ENCODE measurements at places on chromosomes 7 and 10.

- no peak for DNase-seq
Observed at GRCh38 chr7:101303102-101303701, 18.4 kb downstream of the IFT22 start.

DNA sequence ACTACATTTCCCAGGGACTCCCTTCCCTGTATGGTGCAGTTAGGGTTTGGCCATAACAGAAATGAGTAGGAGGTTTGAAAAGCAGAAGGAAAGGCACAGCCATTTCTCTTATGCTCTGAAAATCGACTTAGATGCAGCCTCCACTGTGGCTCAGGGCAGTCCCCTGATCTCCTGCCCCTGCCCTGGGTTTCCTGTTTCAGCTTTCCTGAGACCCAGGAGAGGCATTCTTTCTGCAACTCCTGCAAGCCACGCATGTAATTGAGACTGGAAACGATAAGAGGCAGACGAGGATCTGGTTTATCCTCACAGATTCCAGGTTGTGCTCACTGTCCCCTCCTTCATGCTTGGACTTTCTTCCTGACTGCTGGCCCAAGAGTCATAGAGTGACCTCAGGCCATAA, 461.2 kb upstream of the VSTM2A start:
- no peak for DNase-seq

DNA sequence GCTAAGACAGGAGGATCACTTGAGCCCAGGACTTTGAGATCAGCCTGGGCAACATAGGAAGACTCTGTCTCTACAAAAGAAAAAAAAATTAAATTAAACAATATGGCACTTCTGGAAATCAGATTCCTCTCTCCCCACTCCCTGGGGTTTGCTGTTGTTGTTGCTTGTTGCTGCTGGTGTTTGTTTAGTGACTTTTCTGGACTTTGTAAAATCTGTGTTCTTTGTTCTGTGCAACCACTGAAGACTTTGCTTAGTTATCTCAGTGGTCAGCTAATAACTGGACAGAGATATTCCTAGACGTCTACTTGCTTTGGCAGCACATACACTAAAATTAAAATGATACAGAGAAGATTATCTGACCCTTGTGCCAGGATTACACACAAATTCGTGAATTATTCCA, 10.3 kb upstream of the WIPI2 start:
- no peak for DNase-seq

DNA sequence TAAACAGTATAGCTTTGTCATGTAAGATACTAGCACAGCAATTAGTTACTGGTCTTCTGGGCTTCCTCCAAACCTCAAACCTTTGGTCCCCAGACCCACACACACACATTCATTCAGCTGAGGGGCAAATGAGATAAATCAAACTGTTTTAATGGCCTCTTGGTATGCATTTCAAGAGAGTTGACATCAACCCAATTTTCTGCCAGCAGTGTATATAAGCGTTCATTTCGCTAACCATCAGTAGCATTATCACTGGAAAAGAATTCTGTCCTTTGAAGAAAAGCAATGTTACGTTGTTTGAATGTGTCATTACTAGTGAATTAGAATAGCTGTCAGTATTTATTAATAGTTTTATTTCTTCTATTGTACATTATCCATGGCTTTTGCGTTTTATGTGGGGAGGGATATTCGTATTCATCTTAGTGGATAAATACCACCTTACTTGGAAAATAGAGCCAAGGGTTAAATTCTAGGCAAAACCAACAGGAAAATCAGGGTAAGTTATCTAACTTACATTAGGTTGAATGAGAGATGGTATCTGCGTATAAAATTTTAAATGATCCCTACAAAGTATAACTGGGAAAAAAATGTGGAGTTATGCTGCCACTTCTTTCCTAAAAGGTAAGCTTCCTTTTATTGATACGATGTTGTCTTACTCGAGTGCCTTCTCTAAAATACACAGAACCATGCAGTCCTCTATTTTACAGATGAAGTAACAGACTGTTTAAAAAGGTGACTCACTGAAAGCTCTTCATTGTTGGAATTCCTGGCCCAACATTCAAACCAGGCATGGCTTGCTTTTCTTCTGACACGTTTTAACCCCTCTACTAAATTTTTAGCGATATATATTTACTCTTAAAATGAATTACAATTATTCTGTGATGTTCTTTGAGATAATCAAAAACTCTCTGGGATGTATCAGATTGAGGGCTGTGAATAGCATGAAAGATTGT, 2.0 kb upstream of the ZMYND11 start:
- no peak for DNase-seq

DNA sequence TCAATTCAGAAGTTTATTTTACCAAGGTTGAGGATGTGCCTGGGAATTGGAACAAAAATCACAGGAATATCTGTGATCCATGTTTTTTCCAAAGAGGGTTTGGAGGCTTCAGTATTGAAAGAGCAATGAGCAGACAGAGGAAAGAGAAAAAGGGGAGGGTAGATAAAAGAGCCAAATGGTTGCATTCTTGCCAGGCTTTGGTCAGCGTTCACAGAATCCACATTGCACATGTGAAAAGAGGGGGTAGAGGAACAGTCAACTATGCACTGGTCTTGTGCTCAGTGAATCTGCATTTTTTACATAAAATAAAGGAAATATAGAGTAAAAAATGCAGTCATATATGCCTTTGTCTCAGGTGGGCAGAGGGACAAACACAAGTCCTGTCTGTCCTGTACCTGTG, 20.6 kb upstream of the ERCC6 start:
- DNase-seq: no peak

DNA sequence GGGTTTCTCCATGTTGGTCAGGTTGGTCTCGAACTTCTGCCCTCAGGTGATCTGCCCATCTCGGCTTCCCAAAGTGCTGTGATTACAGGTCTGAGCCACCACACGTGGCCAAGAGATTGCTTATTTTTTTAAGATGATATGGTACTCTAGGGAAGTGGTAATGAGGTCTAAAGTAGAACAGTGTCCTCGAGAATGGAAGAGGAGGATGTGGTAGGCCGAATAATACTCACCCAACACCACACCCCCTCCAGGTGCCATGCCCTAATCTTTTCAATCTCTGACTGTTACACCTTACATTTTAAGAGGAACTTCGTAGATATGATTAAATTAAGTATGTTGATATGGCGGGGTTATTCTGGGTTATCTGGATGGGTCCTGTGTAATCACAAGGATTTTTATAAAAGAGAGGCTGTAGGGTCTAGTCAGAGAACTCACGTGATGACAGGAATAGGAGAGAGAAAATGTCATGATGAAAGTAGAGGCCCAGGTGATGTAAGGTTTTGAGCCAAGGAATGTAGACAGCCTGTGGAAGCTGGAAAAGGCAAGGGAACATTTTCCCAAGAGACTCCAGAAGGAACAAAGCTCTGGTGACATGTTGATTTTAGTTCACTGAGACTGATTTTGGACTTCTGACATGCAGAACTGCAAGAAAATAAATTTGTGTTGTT, 29.5 kb downstream of the CDK13 start:
- no peak for DNase-seq

- DNase-seq: no peak
Observed at GRCh38 chr7:56097700-56098099, 4.9 kb upstream of the PHKG1 start.

- DNase-seq: no peak
Observed at GRCh38 chr7:155800741-155801267, 11.5 kb downstream of the SHH start.

DNA sequence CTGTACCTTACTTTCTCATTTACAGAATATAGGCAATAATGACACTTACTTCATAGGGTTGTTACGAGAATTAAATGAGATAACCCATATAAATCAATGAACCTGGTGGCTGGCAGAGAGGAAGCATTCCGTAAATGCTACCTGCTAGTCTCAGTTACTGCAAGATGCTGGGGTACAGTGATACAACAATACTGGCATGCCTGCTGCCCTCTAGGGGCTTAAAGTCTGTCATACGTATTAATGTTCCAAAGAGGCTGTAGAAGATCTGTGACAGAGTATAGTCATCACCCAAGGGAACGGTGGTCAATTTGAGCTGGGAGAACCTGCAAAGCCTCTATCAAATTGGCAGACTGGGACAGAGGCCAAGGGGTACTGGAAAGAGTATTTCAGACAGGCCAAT, 421.5 kb downstream of the GPAM start:
- no peak for DNase-seq

DNA sequence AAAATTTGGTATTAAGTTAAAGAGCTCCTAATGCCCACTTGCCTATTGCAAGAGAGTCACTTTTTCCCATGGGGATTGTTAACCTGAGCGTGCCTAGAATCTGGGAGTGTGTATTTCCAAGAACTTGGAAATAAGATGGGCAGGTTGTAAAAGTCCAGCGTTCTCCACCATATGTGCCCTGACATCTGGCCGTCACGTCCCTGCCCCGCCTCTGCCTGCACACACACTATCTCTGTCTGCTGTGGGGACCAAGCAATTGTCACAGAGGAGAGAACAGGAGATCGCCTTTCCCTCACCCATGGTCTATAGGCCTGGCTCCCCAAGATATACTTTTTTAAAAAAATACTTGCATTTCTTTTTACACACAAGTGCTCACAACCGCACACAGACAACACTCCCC, 396.5 kb upstream of the PFKP start:
- DNase-seq: peak; percentile 76

GRCh38 chr7:141294143-141294829, 220.4 kb downstream of the TMEM178B start:
- DNase-seq: no peak

DNA sequence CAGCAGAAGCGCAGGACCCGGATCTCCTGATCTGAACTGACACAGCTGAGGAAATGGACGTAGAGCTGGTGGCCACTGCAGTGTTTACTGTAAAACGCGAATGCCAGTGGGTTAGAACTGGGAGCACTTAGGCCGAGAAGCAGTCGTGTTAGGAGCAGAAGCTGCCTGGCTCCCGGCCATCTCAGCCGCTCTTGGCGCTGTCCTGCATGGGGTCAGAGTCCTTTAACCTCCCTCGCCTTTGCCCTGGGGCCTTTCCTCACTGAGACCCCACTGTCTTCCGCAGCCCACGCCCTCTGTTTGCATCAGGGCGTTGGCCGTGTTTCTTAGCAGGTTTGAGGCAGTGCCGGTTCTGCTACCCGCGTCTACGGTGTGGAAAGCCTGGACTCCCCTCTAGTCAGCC, 24.6 kb downstream of the DYNC2I1 start:
- DNase-seq: no peak

- DNase-seq: no peak
Observed at GRCh38 chr7:123433665-123434064, 100.7 kb downstream of the IQUB start.

DNA sequence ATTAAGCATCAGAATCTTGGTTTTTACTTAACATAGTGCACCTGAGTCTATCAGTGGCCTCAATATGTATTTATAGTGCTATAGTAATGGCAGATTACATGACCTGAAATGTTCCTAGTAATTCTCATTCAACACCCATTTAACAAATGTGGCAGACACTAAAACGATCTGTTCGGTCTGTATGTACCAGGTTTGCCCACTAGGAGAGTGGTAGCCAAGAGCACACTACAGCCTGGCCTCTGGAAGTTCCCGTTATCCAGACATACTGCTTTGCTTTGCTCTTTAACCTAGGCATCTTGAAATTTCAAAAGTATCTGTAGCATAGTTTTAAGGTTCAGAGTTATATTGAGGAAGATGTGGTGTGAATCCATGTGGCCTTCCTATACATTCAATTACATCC, 395.7 kb upstream of the NRG3 start:
- DNase-seq: no peak

GRCh38 chr10:80356989-80357850, 639 bp downstream of the DYDC2 start:
- DNase-seq: peak; percentile 33

- DNase-seq: no peak
Observed at GRCh38 chr7:97001221-97001620, 4.1 kb upstream of the DLX6 start.

GRCh38 chr7:86706406-86706805, 62.7 kb downstream of the GRM3 start:
- no peak for DNase-seq

DNA sequence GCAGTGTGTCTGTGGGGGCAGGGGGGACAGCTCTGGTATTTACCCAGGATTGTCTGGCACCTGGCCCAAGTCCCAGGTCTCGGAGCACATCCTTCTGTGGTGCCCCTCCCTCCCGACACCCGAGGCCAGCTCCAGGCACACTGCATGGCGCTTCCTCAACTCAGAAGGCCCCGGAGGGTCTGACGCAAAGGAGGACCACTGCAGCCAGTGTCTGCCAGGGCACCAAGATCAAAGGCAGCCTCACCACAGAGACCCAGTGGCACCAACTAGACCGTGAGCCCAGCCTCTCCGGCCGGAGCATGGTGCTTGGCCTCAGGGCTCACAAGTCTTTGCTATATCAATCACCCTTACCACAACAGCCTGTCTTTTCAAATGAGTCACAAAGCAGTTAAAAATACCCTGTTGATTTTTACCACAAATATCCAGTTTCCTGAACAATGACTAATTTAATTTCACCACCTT, 99.3 kb upstream of the DDC start:
- no peak for DNase-seq

DNA sequence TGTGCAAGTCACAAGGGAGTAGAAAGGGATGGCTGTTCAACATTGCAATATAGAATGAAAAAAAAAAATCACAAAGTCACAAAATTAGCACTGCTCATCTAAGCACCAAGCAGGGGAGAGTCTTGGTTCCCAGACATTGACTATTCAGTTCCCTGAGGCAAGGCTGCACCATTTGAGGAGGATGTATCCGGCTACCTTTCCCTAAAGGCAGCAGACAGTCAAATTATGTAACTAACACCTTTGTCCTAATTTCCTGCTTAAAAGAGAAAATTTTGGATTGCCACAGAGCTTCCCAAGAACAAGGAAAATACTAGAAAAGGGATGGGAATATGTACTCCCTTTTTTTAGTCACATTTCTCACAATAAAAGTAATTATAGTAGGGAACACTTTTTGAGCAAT, 148.1 kb downstream of the PCLO start:
- DNase-seq: no peak

GRCh38 chr10:6077071-6077675, 11.7 kb upstream of the RBM17 start:
- no peak for DNase-seq

DNA sequence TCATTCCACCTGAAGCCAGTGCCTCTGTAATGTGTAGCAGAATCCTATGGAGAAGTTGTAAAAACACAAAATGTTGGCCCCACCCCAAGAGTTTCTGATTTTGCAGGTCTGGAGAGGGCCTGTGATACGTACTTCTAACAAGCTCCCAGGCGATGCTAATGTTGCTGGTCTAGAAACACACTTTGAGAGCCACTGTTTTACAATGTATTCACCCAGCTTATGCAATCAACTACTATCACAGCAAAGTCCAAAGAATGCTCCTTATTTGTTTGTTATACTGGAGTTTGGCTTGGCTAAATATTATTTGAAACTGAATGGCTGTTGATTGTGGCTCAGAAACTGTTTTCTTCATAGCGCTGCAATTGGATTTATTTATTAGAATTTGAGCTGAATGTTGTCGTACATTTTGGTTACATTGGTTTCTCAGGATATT, 44.3 kb downstream of the DNAJB9 start:
- DNase-seq: no peak

DNA sequence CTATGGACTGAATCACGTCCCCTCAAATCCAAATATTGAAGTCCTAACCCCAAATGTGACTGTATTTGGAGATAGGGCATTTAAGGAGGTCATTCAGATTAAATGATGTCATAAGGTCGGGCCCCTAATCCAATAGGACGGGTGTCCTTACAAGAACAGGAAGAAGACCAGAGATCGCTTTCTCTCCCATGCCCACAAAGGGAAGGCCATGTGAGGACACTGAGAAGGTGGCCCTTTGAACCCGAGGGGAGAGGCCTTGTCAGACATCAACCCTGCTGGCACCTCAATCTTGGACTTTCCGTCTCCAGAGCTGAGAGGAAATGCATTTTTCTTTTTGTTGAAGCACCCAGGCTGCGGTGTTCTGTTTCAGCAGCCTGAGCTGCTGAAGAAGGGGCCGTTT, 72.3 kb upstream of the KLF6 start:
- DNase-seq: no peak

Measured in NCI-H524 (cell line).